ENCODE measurements at places on chromosomes 5 and 9.

DNA sequence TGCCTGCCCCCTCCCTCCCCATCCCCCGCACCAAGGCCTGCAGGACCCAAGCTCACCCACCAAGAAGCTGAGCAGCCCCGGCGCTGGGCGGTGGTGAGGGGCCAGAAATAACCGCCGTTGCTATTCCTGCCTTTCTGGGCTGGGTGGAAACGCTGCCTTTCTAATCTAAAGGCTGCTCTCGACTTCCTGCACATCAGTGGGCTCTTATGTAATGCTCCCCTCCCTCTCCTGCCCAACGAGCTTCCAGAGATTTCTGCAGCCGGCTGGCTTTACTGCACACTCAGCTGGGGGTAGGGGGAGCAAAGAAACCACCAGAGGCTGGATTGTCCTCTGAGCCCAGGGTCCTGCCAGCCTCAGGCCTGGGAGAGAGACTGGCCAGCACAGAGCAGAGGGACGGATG, 6.9 kb upstream of the EGR1 start:
- DNase-seq: no peak

DNA sequence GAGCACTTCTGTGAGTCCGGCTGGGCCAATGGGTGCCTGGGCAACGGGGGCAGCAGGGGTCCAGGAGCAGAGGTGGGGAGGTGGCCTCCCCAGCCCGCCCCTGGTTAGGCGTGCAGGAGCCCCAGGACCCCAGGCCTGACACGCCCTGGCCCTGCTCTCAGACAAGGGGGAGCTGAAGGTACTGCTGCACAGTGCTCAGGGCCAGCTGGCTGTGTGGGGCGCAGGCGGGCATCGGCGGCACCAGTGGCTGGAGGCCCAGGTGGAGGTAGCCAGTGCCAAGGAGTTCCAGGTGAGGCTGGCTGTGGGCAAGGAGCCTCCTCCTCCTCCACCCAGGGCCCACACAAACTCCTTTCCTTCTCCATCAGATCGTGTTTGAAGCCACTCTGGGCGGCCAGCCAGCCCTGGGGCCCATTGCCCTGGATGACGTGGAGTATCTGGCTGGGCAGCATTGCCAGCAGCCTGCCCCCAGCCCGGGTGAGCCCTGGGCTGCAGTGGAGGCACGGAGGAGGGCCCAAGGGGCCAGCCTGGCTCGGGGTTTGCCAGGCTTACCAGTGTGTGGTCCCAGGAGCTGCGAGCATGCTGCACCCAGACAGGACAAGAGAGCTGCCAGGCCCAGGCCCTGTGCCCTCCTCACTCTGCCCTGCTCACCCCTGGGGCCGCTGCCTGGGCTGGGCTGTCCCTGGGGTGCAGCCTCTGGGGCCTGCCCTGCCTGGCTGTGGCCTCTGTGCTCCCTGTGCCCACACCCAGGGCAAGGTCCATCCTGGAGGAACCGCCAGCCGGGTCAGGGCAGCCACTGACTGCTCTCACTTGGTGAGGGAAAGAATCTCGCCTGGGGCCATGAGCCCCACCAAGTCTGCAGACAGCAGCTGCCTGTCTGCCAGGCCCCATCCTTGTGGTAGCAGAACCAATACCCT, 7.0 kb downstream of the MAMDC4 start:
- no peak for DNase-seq

DNA sequence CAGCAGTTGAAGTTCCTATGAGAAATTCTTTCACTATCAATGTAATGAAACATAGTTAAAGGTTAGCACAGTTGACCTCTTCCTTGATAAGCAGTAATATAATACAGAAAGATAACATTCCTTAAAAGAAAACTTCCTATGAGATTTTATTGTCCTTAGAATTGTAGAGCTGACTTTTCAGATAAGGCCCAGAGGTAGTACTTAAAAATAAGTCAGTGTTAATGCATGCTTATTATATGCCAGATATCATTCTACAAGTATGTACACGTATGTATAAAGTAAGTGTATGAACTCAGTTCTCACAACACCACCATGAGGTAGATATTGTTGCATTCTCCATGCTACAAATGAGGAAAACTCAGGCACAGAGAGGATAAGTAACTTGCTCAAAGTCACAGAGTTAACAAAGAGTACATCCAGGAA, 15.3 kb downstream of the AP3S1 start:
- no peak for DNase-seq

DNA sequence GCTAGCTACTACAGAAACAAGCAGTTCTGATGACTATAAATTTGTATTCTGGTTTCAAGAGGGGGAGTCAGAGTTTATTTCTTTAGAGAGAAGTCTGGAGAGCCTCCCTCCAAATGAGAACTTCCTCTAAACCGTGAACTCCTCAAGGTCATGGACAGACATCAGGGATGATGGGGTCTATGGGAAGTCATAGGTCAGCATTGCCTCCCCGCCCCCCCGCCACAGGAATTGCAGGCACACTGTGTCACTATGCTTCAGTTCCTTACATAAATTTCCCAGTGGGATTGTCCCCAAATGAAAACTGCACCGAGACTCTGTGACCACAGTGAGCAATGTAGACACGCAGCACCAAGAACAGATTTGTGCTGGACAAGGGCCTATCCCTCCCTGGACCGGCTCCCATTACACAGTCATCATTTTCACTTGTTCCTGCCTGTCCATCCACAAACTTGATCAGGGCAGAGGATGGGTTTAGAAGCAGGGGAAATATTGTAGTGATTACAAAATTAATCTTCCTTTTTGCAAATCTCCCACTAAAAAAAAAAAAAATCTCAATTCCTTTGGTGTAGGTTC, 300.3 kb downstream of the EFNA5 start:
- DNase-seq: no peak

DNA sequence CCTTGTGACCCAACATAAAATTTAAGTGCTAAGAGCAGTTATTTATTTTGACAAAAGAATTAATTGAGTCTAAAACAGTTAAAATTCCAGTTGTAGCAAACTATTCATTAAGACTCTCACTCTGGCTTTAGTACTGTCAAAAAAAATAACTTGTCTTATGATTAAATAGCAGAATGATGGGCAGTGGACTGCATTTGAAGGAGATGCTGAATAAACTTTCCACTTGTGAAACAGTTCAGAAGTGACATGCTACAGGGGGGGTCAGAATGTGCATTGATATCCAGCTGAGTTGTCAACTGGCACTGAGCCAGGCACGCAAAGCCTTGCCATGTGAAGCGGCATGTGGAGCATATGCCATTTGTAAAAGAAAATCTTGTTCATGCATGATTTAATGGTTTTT, 76.0 kb downstream of the FCHO2 start:
- DNase-seq: peak; percentile 21

DNA sequence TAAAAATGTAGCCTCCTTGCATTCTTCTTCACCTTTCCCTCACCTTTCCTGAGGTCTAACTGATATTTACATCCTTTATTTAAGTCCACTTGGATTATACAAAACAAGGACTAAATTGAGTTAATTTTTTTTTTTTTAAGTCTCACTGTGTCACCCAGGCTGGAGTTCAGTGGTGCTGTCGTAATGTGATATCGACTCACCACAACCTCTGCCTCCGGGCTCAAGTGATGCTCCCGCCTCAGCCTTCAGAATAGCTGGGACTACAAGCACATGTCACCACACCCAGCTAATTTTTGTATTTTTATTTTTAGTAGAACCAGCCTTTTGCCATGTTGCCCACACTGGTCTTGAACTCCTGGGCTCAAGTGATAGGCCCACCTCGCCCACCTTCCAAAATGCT, 195.3 kb downstream of the BNC2 start:
- no peak for DNase-seq

GRCh38 chr5:112795342-112795741, 57.7 kb downstream of the APC start:
- no peak for DNase-seq

DNA sequence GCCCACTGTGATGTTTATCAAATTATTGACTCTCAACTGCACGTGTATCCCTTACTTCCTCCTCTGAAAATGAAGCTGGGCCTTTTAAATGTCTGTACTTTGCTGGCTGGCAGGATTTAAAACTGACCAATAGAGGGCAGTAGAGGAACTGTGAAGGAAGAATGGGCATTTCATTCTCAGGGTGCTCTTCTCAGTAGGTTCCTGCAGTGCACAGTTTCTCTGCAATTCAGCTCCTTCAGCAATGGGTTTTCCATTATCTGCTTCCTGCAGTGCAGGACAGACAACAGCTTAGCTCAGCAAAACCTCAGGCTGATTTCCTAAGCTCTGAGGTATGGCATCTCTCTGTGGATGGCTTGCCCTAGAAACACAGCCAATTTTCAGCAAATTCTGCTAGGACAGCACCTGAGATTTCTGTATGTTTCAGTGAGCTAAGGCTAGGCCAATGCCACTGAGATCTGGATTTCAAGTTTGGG, 298.4 kb upstream of the PRDM9 start:
- no peak for DNase-seq

DNA sequence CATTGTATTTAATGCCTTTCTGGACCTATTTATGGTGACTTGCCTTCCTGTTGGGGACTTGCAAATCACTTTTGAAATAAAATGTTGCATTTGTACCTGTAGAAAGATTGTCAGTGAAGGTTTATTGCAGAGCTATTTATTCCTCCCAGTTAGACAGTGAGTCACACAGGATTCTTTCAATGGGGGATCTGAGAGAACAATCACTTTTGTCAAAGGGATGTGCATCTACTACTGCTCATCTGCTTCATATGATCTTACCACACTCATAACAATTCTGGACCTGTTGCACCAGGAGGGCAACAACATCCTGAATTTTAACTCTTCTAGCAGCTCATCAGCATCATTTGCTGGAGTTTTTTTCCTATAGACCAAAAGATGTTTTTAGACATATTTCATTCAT, 66.8 kb downstream of the FBXL7 start:
- no peak for DNase-seq

GRCh38 chr9:19939734-19940278, 151.0 kb upstream of the SLC24A2 start:
- no peak for DNase-seq

- no peak for DNase-seq
These were observed 85.3 kb upstream of the STC2 start for GRCh38 chr5:173413471-173413982.

DNA sequence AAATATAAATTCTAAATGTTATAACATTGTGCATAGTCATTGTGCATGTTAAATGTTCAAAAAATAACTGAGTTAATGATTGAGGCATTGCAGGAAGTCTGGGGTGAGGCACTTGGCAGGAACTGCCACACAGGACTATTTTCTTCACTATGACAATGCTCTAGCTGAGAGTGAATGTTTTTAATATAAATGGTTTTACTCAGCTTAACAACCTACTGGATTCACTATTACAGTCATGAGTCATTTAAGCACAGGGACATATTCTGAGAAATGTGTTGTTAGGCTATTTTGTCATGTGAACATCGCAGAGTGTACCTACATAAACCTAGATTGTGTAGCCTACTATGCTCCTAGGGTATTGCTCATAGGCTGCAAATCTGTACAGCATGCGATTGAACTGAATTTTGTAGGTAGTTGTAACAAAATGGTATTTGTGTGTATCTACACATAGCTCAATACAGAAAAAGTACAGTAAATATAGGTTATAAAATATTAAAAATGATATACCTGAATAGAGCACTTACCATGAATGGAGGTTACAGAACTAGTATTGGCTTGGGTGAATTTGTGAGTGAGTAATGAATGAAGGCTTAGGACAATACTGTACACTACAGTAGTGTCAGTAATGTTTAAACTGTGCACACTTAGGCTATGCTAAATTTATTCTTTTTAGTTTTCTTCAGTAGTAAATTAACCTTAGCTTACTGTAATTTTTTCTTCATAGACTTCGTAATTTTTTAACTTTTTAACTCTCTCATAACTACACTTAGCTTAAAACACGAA, 346.1 kb upstream of the PTGER4 start:
- DNase-seq: no peak

- no peak for DNase-seq
These were observed 125.8 kb upstream of the SLIT3 start for GRCh38 chr5:169426784-169427183.

DNA sequence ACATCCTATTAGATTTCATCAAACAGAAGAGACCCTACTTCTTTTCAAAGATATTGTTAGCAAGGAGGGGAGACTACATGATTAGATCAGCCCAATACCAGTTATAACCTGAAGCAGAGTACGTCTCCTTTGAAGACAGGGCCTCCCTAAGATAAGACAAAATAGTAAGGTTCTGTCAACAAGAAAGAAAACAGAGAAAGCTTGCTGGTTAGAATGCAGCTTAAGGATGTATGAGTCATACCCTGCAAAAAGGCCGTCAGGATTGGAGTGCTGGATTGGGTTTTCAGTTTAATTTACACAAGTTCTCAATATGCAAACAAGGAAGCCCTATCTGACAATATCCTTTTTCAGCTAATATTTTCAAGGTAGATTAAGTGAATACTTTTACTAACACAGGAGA, 1581.2 kb upstream of the WWC1 start:
- no peak for DNase-seq

DNA sequence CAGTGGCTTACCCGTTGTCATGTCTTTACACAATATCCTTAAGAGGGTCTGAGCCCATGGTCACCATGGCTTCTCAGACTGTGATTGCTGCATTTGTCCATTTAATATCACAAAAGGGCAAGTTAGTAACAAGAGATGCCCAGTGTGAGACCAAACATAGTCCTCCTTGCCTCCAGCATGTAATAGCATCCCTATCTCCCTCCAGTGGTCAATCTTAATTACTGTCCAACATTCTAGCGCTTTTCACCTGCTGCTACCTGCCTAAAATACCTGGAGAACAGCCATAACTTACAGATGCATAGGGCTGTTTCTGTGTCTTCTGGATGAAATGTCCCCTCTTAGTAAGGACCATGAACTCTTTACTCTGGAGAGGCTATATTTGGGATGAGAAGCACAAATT, 267.2 kb upstream of the DAB2 start:
- peak; percentile 15 for DNase-seq

DNA sequence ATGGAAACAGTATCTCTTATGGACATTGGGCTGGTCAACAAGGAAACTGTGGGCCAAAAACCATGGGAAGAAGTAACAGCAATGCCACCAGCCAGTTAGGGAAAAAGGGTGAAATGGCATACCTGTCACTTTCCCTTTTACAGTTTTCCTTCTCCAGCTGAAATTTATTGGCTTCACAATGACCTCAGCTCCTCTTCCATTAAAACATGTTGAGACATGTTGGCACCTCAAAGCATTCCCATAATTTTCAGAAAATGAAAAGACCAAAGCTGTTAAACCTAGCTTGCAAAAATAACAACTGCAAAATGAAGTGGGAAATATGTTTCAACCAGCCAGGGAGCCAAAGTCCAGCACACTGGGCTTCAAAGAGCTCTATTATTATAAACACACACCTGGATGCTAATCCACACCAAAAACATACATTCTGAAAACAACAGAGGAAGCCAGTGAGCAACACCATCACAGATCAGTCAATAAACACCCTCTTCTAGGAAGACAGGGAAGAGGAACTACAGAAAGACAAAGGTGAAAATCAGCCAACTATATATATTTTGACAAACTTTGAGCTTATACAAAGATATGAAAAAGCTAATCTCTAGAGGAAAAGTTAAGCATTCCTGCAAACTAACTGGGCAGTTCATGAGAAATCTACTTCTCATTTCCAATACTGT, 78.4 kb upstream of the PTGER4 start:
- DNase-seq: no peak

- DNase-seq: no peak
These were observed 166.4 kb downstream of the SLF1 start for GRCh38 chr5:94784536-94785505.

GRCh38 chr5:60356745-60357144, 343.2 kb downstream of the DEPDC1B start:
- DNase-seq: no peak

Data from HCT116 (cell line).